ENCODE measurements at places on chromosomes 7 and 10.

DNA sequence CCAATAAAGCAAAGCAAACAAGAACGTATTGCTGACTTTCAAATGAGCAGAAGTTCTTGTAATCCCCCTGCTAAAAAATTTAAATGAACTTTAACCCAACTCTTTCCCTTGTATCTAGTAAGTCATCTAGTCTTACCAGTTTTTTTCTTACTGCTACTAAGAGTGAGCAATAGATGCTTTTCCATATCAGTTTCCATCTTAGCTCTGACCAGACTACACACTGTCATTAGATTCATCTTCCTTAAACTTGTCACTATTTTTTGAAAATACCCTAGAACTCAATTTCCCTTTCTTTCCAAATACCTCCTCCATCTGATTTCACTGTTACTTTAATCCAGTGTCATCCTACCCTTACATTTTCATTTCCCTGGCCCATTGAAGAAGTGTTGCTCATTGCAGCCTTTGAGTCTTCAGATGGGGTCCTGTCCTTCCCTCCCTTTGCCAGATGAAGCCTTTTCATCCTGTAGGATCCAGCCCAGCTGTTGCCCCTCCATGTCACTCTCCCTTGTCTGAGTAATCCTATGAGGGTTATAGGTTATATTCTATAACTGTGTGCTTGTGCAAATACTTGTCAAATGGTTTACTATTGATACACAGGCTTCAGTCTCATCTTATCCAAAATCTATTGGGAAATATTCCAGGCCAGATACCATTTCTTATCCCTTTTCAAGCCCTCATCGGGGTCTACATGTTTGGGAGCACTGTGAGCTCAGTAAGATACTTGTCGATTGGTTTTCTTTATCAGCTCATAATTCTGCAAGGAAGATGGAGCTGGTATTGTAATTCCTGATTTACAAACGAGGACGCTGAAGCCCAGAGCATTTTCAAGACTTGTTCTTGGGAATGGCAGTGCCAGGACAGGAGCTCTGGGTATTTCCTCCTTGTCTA, 51.5 kb upstream of the ITGB1 start:
- no peak for DNase-seq

- no peak for DNase-seq
Measured at GRCh38 chr10:49164559-49165188, 23.5 kb downstream of the TMEM273 start.

- DNase-seq: peak; percentile 33
Measured at GRCh38 chr7:43758822-43759683, 573 bp downstream of the BLVRA start.

- DNase-seq: no peak
Measured at GRCh38 chr10:42578019-42578418, 60.4 kb downstream of the ZNF33B start.

GRCh38 chr7:11757153-11757552, 74.8 kb downstream of the THSD7A start:
- DNase-seq: no peak

- no peak for DNase-seq
Measured at GRCh38 chr7:131190146-131190545, 137.5 kb upstream of the MKLN1 start.
